ENCODE measurements at places on chromosomes 7 and 10.

DNA sequence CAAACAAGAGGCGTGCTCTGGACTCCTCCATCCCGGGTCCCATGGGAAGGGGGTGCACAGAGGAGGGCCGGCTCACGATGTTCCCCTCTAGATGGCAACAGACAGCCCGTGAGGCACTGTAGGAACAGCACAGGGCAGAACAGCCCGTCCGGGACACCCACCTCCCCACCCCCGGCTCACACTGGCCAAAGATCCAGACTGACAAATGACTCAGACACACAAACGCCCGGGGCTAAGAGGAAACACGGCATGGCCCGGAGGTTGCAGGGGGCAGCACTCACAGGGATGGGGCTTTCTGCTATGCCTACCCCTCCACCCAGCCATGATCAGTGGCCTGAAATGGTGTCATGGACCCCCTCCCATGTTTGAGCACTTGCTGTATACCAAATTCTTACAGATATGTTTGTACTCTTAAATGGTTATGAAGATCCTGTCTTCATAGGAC lies 4.9 kb upstream of the ELN start:
- no peak for DNase-seq

GRCh38 chr7:80629023-80629422 lies 9.4 kb upstream of the CD36 start:
- no peak for DNase-seq

GRCh38 chr10:96415891-96416554 lies 57.2 kb upstream of the OPALIN start:
- no peak for DNase-seq

DNA sequence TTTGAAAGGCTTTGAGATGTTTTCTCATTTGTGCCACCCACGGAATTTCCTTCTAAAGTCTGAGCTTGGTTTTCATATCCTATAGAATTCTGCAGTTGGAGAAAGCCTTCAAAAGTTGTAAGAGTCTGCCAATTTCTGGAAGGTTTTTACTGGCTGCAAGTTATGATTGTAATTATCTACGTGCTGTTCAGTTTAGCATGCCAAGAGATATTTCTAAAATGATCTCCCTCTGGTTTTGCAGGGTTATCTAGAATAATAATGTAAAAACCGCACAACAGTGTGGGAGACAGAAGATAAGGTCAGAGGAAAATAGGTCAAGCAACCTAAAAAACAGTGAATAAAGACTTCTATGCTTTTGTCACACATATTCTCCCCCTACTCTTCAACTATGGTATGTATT lies 69.3 kb downstream of the MTERF1 start:
- no peak for DNase-seq

GRCh38 chr10:11430421-11431215 lies 180.8 kb downstream of the USP6NL start:
- DNase-seq = no peak

GRCh38 chr7:146503844-146504243 lies 387.2 kb downstream of the CNTNAP2 start:
- DNase-seq = no peak

GRCh38 chr7:129013048-129013724 lies 41.7 kb downstream of the TNPO3 start:
- DNase-seq = no peak

GRCh38 chr10:88926566-88927415 lies 25.8 kb downstream of the ACTA2 start:
- no peak for DNase-seq

DNA sequence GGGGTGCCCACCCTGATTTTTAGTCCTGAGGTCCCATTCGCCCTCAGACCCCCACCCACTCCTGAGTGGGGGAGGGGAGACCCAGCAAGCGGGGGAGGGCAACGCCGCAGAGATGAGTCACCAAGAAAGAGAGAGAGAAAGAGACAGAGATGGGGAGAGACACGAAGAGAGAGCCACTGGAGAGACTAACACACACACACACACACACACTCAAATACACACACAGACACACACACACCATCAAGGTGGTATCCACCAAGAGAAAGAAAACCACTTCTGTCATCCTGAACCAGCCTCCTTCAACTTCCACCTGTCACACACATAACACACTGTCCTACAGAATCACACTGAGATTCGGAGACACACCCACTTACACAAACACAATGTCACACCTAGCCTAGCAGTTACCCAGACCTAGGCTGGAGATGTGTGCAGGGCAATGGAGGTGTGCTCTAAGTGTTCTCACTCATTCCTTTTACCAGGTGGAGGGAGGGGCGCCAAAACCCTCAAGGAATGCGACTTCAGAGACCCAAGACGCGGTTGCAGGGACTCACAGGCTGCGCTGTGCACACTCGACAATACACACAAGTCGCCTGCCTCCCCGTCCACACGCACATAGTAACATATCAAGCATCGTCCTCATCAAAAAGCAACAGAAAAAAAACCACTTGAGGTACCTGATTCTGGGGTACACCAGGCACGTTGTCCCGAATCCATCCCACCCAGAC lies 3.9 kb upstream of the VGF start:
- DNase-seq = no peak

- no peak for DNase-seq
Measured at GRCh38 chr7:108460964-108461363, 4.7 kb upstream of the NRCAM start.

DNA sequence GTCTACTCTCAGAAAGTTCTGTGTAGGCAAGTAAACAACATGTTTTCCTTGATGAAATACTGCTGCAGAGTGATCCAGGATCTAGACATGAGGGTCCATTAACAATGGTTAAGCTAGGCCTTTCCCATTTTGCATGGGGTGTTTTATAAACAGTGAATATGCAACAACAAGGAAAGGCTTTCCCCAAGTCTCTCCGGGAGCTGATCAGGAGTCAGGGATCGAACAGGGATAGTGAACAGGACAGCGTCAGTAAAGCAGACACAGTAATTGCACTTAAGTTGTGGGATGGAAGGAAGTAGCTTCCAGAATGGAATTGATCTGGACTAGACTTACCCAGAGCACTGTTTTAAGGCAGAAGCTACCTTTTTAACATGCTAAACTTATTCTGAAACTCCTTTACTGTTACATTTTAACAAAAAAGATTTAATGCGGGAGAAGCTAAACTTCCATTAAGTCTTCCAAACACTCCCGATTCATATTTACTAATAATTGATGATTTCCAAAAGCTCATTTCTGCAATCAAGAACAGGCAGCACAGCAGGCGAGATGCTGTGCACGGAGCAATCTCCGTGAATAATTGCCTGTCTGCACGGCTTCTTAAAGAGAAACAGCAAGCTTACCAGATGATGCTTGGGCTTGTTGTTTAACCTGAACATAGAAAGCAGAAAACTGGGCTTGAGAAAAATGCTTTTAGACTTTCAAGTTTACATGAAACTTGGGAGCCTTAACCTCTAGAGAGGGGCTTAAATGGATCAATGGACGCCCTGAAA lies 50.3 kb upstream of the DOCK1 start:
- DNase-seq = no peak

- DNase-seq = no peak
Measured at GRCh38 chr10:63125459-63125858, 7.7 kb upstream of the NRBF2 start.

DNA sequence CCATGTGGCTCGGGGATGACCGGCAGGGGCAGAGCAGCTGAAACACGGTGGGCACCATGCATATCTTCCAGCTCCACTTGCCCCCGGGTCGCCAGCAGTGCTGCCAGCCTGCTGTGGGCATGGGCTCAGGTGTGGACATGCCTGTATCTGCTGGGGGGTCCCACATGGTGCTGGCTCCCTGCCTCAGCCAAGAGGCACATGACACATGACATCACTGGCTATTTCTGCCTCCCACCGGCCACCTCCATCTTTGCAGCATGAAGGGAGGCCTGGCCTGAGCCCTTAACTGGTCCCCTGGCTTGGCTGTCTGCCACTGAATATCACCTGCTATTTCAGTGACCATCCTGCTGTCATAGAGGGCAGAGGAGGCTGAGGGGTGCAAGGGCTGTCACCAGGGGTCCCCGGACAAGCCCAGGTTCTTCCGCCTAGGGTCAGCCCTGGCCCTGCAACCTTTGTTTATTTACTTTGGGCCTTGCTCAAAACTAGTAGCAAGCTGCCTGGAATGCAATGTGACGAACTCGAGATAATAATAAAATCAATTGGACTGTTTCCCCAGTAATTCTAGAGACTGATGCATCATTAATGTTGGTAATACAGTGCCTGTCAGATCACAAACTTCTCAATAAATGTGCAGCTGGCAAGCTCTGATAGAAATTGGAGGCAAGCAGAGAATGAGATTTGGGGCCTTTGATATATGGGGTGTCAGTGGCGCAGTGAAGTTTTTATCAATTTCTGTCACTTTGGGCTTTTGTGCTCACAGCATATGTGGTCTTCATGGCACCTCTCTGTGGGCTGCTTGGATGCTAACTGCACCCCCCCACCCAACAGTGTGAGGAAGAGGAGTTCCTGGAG lies 28.5 kb downstream of the ZMIZ1 start:
- DNase-seq = no peak

GRCh38 chr10:35079763-35080162 lies 10.4 kb downstream of the CUL2 start:
- DNase-seq = no peak

- DNase-seq = no peak
Measured at GRCh38 chr7:46652317-46652716, 731.2 kb upstream of the IGFBP3 start.

GRCh38 chr7:44061645-44062179 lies 3.7 kb downstream of the PGAM2 start:
- DNase-seq = no peak

DNA sequence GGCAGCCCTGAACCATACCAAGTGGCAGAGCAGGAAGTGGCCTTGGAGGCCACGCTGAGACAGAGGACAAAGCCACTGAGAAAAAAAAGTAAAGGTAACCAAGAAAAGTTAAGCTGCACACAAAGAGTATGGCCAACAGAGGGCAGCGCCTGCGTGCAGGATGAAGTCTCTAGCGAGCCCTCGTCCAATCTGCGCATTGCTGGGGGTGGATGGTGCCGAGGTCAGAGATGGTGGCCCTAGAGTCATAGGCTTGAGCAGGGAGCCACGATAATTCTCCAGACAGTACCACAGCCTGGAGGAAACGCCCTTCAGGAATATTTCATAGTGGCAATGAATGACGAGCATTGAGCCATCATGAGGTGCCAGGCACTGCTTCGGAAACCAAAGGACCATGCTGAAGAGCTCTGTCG lies 9.7 kb downstream of the ATP6V0E2 start:
- peak; percentile 85 for DNase-seq

GRCh38 chr10:17781856-17782255 lies 27.3 kb upstream of the MRC1 start:
- no peak for DNase-seq

DNA sequence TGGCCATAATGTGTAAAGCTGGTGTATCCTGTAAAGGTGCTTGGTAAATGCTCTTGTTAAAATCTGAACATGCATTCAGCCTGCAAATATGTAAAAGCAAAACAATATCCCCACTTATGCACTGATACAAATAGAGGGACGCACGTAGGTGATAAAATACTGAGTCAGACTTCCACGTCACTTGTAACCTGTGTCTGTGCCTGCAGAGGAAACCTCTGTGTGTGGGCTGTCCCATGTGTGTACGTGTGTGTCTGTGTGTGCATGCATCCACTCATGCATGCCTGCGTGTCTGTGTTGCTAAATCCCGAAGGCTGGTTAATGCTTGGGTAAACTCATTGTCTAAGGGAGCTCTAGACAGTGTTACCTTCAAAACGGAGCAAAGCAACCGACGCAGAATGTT lies 68.9 kb downstream of the KLF6 start:
- DNase-seq = no peak

Measured in caudate nucleus (tissue), 63 donors.